H9 (cell line): ENCODE measurements at places on chromosomes 3 and 15.

- DNase-seq = no peak
Measured at GRCh38 chr3:10279384-10280176, 13.2 kb downstream of the GHRL start.

DNA sequence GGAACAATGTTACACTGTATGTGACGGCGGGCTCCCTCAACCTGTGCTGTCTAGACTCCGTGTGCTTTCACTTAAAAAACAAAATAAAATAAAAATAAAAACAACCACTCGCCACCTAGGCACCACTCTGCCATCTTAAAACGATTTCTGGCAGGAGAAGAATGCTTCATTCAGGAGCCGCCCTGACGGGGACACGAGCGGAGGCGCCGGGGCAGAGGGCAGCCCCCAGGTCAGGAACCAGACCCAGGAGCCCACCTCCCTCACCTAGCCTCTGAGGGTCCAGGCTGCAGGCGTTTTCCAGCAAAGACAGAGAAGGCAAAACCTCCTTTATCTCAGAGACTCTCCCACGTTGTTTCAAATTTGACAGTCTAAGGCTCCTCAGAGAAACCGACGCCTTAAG lies 85.1 kb upstream of the SNRPA1 start:
- no peak for DNase-seq

GRCh38 chr15:93165734-93166470 lies 76.9 kb upstream of the RGMA start:
- no peak for DNase-seq

GRCh38 chr15:85496551-85497171 lies 116.3 kb downstream of the AKAP13 start:
- DNase-seq = no peak

GRCh38 chr3:72628065-72628464 lies 220.2 kb downstream of the SHQ1 start:
- no peak for DNase-seq
